Stimulated activated memory B cell treated with anti-CD40 and anti-IgM and Interleukin-4, amounts not matched to agents 10 μg/mL and 1 μg/mL and 100 μg/mL, for 72 hours (primary cell): ENCODE measurements at places on chromosomes 6 and 20.

DNA sequence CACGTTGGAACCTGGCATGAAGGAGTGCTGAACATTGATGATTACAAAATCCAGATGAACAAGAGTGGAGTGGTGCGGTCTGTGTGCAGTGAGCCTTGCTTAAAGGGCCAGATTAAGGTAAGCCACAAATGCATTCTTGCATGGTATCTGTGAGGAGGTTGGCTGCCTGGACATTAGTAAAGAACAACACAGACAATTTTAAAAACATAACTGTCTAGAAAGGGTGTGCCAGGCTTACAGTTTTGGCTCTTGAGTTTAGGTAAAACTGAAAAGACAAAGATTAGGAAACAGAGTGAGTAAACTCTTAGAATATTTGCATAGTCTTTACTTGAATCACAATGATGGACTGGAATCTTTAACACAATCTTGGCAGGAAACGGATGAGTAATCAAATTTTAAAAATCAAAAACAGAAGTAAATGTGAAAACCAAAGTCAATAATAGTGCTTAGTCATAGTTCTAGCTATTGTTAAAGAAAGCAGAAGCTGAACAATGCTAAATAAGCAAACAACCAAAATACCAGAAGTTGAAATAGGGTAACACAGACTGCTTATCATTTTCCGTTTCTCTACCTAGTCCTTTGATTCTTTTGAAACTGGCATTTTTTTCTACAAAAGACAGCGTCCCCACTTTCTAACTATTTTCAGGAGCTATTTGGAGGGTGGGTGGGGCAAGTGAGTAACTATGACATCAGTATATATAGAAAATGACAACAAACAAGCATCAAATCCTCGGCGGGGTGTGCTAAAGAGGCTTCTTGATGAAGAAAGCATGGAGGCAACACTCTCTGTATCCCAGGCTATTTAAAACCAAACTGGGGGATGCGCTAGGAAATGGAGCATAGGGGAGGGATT, 185.8 kb upstream of the RAB32 start:
- no peak for ATAC-seq

DNA sequence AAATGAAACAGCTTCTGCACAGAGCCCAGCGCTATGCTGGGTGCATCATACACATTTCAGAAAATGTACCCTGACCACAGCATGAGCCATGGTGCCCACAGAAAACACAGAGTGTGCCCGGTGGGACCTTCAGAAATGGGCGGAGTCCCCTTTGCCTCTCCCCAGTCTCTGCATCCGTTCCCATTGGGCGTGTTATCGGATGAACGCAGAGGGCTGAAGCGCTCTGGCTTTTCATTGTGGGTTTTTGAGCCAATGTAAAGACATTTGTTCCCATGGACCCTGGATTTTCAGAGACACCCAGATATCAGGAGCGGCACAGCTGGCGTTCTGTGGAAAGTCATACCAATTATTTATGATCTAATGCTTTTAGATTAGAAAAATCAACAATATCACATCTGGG, 99.8 kb downstream of the DACT2 start:
- no peak for ATAC-seq

DNA sequence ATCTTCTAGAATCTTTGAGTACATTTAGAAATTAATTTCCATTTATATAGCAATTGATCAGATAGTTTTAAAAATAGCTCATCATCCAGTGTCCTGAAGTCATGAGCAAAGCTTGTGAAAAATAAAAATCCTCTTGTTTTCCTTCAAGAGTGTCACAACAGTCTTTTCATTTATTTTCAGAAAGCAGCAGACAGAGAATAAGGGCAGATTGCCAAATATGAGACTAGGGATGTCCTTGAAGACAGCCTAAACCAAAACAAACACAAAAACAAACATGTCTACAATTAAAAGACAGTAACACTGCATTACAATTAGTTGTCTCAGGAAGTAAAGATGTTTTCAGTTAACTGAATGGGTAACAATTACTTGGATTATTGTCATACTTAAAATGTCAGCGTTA, 682.8 kb downstream of the TFAP2A start:
- no peak for ATAC-seq

DNA sequence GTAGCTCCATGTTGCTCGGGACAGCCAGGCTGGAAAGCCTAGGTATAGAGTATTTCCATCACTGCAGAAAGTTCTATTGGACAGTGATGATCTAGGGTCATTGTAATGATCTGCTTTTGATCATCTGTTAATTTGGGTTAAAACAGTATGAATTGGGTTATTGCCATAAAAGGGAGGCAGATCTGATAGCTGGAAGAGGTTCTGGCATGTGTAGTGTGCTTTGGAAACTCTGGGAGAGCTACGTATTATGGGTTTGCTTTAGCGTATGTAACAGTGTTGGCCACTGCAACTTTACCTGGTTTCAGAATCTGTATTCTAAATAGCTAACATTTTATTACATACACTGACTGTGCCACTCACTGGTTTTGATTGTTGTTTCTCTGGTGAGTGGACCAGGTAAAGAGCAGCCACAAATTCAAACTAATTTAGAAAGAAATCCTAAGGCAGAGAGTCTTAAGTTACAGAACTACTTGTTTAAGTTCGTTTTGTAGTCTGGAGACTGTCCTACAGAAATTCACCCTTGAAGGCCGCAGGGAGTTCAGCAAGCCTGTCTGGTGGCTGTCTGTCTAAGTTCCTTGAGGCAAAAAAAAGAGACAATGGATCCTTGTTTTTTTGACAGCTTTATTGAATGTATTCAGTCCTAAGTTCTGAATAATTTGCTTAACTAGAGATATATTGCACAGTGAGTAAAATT, 300.3 kb downstream of the PRL start:
- no peak for ATAC-seq

DNA sequence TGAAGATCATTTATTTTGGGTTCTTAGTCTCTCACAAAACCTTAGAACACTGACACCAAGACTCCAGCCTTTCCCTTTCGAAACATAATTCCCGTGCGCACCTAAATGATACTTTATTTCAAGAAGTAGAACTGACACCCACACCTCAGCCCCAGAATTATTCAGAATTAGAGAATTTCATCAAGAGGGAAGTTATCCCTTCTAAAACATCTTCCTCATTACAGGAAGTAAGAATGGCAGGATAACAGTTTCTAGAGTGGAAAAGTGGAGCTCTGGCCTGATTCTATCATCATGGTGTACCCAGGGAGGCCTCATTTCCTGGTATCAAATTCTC, 1.4 kb upstream of the SRXN1 start:
- ATAC-seq = no peak

- no peak for ATAC-seq
Measured at GRCh38 chr6:168071620-168072019, 7.4 kb downstream of the FRMD1 start.

DNA sequence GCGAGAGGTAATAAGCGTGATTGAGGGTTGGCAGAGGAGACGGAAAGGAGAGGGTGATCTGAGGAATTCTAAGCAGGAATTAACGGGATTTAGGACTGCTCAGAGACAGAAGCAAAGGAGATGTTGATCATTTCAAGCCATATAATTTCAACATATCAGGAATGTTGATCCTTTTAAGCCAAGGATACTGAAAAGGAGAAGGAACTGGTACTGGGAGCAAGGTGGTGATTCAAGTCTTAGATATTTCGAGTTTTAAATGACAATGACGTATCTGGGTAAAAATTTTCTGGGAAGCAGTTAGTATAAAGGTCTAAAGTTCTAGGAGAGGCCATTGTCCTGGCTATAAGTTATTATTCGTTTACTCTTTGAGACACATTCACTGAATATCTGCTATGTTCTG, 91.3 kb upstream of the OGFRL1 start:
- ATAC-seq = no peak

GRCh38 chr20:32609111-32609773, 24.1 kb upstream of the NOL4L start:
- ATAC-seq = no peak

DNA sequence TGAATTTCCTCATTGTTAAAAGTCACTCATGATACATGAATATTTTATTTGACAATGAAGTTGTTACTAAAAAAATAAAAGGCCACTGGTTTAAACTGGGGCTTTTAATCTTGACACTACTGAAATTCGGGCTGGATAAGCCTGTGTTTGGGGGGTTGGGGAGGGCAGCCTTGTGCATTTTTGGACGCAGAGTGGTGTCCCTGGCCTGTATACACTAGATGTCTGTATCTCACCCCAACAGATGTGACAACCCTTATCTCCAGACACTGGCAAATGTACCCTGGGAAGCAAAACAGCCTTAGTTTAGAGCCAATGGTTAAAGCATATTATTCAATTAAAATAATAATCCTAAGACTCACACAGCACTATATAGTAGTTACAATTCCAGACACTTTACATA, 24.8 kb downstream of the MAN1A1 start:
- ATAC-seq = no peak
